Activated CD4-positive, alpha-beta T cell treated with anti-CD3 and anti-CD28 coated beads for 1 hour (primary cell): ENCODE measurements at places on chromosomes 4 and X.

DNA sequence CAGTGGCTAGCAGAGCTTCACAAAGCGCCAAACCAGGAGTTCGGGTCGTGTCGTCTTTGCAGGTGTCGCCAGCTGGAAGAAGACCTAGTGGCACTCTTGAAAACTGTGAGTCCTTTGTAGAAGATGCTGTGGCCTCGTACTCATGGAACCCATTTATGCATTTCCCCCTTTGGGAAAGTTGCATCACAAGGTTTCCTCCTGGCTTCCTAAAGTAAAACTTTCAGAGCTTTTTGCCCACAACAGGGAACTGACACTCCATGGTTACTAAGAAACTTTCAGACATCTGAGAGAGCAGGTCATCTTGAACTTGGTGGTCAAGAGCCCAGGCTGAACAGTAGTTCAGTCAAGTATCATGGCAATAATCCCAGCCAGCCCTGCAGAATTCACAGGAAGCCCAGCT, 15.9 kb upstream of the NOCT start:
- no peak for DNase-seq

- DNase-seq = no peak
Measured at GRCh38 chrX:41695426-41695825, 6.7 kb downstream of the GPR34 start.

DNA sequence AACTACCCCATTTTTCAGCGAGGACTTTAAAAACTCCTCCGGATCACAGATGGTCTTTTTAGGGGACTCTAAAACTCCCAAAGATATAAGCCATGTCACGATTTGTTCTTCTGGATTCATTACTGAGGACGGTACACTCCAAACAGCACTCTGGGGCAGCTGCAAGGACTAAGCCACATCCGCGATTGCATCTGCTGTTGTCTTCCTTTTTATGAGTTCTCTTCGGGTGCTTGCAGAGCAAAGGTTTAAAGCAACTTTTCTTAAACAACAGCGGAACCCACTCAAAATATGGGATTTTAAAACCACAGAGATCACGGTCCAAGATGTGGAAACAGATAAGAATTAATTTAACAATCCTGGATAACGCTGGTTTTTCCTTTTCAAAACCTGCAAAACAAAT, at the start of gene ARHGEF6:
TSS of gene ARHGEF6 (minus strand) at position 170 of the 400 bp plus-strand sequence. CDS start at position 120, 50 bp downstream.
- no peak for DNase-seq

GRCh38 chr4:116064331-116064730, 950.9 kb upstream of the NDST4 start:
- DNase-seq = no peak

- no peak for DNase-seq
Measured at GRCh38 chr4:159227378-159227777, 124.5 kb downstream of the RAPGEF2 start.

GRCh38 chr4:77175201-77175611, 18.2 kb downstream of the CCNG2 start:
- DNase-seq = no peak

DNA sequence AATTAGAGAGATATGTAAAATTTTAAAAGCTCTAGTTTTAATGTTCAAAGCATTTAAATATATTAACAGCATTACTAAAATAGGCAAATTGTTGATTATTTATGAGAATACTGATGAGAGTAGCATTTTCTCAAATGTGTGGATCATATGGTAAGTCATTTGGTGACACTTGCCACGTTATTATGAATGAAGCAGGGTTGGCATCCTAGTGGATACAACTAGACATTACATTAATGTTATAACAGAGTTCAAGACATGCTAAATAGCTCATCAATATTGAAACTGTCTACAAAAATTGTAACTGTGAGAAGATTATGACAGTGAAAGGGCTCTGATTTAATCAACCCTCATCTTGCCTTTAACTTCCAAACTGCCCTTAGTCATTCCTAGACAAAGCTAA, 171.1 kb downstream of the PDGFC start:
- no peak for DNase-seq

- DNase-seq = no peak
Measured at GRCh38 chr4:168734703-168735678, 238.1 kb downstream of the PALLD start.

DNA sequence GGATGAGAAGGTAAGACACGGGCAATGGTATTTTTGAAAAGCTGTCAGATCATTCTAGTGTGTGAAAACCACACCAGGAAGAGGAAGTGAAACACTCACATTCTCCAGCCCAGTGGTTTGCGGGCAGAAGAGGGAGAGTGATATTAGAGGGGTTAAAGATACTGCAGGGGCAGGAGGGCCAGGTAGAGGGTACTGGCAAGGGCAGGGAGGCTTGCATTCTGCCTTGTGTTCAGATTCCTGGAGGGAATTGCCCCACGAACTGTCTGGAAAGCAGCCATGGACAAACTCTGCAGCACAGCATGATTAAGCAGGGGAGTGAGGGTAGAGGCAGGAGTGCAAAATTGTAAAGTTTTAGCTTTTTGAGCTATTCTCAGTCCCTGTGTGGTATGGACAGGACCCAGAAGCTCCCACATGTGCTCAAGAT, 30.9 kb downstream of the NIPAL1 start:
- DNase-seq = peak; percentile 49

DNA sequence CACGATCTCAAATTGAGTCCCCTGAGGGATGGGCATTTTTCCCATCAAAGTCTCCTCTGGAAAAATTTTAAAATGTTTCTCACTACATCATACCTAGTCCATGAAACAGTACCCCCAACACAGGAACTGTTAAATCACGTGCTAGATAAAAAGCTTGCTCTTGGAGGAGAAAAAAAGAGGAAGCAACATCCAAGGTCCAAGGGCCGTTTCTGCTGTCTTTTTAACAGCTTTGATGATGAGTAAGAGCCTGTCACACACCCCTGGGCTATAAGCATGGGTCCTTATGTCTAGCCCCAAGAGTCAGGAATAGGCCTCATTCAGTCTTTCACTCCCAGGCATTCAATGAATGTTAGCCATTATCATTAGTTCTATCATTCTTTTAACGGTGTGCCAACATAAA, 128.9 kb downstream of the SH3KBP1 start:
- DNase-seq = no peak

DNA sequence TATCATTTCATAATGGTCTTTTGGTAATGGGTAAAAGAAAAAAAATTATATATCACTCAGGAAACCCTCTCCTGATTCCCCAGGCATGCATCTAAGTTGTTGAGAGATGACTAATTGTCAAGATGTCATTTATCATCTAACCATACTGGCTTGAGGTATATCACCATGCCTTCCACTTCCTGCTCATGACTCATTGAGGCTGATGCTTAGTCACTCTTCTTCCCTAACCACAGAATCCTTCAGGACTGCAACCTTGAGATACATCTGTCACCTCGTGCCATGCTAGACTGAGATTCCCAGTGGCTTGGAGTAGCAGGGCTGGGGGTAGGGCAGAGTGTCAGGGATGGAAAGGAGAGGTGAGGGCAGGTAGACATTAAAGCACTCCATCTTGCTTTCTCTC, 782.5 kb upstream of the INTU start:
- DNase-seq = no peak

DNA sequence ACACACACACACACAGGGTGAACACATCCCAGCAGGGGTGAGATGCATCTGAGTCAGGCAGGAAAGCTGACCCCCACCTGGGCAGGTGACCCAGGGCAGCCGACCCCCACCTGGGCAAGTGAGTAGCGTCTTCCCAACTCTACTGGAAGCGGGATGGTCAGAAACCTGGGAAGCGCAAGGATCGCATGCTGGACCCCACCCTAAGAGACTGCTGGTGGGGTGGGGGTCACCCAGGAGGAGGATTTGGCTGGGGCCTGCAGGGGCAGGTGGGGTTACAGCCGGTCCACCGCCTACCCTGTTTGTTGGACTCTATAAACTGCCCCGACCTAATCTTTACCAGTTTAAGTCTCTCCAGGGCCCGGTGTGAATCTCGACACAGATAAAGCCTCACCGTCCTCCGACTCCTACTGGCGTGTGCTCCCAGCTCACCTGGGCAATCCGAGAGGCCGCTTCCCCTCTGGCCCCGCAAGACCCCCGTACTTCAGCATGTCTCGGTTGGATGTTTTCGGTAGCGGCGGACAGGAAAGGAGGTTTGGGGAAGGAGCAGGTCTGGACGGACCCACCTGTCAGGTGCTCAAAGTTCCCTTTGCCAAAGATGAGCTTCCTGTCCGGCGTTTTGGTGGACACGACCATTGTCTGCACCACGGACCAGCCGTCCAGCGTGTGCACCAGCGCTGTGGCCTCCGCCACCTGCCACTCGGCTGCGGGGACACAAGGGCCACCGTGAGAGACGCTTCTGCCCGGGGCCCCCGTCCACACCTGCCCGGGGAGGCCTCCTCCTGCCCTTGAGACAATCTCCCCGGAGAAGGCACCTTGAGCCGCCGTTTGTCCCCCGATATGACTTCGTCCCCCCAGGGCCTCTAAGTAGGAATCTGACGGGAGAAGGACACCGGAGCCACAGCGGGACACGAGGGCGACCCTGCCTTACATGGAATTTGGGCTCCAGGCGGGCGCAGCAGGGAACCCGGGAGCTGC, 2.0 kb downstream of the GTPBP6 start:
- no peak for DNase-seq

DNA sequence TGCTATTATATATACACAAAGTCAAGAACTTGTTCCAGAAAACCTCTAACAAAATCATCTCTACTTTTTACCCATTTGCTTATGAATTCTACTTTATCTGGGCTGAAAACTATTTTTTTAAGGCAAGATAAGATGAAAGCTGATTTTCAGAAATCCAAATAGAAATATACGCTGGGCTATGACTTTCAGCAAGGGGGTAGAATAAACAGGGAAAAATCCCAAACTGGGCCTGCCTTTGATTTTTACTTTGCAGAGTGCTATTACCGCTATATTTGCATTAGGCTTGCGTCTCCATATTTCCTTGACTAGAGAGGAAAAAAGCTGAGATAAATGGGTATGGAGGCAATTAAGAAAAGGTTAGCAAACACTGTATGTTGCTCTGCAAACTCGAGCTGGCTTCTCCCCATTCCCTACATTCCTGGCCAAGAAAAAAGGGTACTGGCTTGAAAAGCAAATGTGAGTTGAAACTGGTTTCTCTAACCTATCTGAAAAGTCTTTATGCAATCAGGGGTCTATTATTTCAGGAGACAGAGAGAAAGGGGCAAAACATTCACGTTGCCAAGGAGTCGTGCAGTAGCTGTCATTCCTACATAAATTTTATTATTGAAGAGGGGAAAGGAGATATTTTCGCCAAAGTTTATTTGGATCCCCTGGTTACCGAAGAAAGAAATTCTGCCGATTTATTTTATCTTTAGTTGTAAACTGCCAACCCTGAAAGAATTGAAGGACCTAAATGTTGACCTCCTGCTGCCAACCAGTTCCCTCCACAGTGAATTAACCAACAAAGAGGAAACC, 2.2 kb downstream of the TMEM47 start:
- no peak for DNase-seq

DNA sequence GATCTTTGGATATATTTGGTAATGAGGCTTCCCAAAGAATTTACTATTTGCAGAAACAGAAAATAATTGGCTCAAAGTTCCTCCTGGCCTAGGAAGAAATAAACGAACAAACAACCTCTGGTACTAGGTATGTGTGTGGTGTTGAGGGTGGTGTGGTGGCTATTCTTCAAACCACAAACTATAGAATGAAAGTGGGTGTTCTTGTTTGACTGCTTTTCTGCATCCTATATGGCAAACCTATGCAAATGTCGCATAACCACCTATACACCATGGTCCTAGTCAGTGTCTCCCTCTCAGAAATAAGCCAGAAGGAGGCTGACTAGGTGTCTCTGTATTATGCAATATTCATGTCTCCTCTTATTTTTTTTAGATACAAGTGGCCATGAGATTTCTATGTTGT, 106.6 kb upstream of the PCDH18 start:
- no peak for DNase-seq

GRCh38 chr4:151674804-151675391, 85.9 kb downstream of the GATB start:
- DNase-seq = no peak

DNA sequence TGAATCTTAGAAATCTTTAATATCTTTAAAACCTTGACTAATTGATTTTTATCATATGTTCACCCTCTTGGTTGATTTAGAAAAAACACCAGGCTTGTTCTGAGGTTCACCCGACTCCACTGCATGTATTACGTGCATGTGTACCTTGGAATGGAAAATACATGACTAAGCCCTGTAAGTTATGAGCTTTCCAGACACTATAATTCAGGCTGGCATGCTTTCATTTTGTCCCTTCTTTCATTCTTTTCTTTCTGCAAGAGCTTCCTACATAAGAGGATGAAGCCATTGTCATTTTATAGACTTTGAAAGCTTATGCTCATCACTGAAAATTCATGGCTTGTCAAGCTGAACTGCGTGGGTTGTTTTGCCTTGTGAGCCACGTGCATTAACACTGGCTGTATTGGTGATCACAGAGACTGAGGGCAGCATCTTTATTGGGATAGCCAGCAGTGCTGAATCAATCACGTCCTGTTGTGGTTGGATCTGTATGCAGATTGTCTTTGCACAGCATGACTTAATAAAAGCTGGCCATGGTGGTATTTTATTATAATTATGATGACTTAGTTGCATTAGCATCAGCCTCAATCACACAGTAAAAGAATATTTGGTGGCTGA, 141.9 kb downstream of the SLIT2 start:
- DNase-seq = no peak

- DNase-seq = no peak
Measured at GRCh38 chr4:168978001-168978700, 31.9 kb downstream of the CBR4 start.

- DNase-seq = peak; percentile 47
Measured at GRCh38 chr4:26028793-26029567, 115.0 kb downstream of the SMIM20 start.

GRCh38 chr4:113781439-113782040, 20.0 kb upstream of the CAMK2D start:
- DNase-seq = no peak

- DNase-seq = no peak
Measured at GRCh38 chrX:22699581-22700091, 300.1 kb upstream of the DDX53 start.

- no peak for DNase-seq
Measured at GRCh38 chrX:118480172-118480571, 15.4 kb upstream of the DOCK11 start.

- no peak for DNase-seq
Measured at GRCh38 chr4:3463556-3464348, 646 bp downstream of the DOK7 start.

GRCh38 chr4:52076731-52077130, 25.6 kb downstream of the SPATA18 start:
- no peak for DNase-seq

DNA sequence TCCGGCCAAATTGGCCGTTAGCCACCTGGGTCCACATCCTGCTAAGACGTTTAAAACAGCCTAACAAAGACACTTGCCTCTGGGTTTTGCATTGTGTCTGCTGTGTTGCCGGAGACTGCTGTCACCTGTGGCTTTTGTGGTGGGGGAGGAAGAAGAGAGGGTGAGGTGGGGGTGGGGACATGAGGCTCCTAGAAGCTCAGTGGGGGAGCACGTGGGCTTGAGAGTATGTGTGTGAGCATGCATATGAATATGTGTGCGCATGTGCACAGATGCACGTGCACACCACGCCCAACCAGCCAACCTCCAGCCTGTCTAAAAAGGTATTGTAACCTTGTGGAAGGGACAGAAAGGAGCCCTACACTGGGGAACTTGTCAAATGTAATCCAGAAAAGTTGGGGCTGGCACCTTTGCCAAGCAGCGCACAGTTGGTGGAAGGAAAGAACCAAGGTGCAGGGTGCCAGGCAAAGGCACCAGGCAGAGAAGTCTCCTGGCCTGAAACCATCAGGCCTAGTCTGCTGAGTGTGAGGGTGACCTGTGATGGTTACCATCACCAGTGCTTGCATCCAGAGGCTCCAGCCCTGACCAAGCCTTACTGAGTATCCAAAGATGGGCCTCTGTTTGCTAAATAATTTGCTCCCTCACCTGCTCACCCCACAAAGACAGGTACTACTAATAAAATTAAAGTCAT, 10.1 kb upstream of the SASH3 start:
- peak; percentile 56 for DNase-seq

- no peak for DNase-seq
Measured at GRCh38 chr4:25484243-25484721, 107.2 kb downstream of the ANAPC4 start.
